H7 (cell line): ENCODE measurements at places on chromosomes 3 and 15.

GRCh38 chr3:160006282-160007163, 17.9 kb downstream of the IL12A start:
- peak; percentile 68 for DNase-seq

DNA sequence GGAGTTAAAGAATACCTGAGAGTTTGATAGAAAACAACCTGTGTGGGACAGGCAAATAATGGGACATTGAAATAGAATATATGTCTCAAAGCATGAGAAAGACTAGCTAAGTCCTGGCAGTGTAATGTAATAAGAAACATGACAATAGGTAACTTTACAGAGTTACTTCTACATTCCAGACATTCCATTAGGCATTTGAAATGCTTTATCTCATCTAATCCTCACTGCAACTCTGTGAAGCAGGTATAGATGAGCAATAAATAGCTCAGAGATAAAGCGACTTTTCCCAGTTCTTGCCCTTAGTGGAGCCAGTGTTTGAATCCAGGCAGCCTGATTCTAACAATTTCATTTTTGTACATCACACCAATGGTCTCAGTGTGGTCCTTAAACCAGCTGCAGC, 76.8 kb downstream of the CPNE4 start:
- DNase-seq: peak; percentile 16

GRCh38 chr3:117118604-117119003, 409.0 kb downstream of the TUSC7 start:
- DNase-seq: no peak

- no peak for DNase-seq
Measured at GRCh38 chr3:195025884-195026200, 245.1 kb downstream of the XXYLT1 start.

DNA sequence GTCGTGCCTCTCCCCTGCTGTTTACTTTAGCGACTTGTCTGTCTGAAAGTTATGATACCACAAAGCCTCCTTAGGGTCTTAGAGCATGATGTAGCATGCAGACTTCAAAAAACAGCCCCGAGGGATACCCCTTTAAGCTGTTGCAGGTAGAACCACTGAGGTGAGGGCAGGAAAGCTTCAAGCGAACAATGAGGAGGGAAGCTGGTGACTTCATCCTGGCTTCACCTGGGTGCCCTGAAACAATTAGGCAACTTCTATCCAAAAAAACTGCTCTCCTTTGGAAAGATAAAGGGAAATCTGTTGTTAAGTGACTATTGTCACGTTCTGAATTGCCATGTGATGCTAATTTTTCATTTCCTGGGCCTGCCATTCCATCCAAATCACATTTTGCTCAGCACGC, 231.6 kb downstream of the SOX2 start:
- no peak for DNase-seq

- DNase-seq: no peak
Measured at GRCh38 chr15:51524376-51524775, 98.2 kb downstream of the DMXL2 start.

- DNase-seq: no peak
Measured at GRCh38 chr3:128970740-128971047, 23.2 kb downstream of the CFAP92 start.

GRCh38 chr3:49900491-49901153, 3.1 kb downstream of the MST1R start:
- DNase-seq: no peak

DNA sequence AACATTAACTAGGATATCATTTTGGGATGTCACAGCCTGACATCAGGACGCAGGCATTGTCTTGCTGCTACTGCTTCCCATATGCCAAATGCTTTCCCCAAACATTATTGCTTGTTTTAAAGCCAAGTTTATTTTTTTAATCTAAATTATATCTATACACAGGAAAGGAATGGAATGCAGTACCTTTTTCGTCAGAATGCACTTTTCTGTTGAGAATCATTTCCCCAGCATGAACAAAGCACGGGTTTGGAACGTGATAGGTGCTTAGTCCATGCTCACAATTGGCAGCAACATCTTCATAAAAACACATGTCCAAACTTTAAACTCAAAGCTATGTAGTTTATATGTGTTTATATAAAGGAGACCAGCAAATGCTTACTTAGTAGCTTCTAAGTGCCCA, 26.1 kb downstream of the PXK start:
- DNase-seq: no peak

DNA sequence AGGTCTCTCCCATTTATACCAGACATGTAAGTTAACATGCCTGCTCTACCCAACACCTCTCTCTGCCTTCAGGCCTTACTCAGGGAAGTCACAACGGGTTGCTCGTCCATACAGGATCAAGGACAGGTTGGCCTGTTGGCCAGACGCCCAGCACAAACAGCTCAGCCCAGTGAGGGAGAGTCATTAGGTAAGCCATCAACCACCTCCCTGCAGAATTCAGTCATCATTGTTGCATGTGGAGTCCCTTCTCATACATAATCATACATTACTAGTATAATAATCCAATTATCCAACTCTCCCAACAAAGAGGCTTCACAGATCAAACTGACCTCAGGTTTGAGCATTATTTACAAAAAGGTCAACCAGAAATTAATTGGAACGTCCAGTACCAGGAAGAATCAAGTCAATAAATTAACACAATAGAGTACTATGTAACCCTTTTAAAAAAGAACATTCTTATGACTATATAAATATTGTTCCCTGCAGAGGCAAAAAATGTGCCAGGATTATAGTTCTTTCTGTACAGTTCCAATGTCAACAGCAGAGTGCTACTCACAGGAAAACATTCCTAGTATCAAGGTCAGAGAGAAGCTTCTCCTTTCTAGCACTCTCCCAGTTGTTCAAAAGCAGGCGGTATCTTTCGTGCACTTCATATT, 33.2 kb downstream of the HOMER2 start:
- no peak for DNase-seq

GRCh38 chr15:68025835-68026424, 28.2 kb upstream of the PIAS1 start:
- no peak for DNase-seq

DNA sequence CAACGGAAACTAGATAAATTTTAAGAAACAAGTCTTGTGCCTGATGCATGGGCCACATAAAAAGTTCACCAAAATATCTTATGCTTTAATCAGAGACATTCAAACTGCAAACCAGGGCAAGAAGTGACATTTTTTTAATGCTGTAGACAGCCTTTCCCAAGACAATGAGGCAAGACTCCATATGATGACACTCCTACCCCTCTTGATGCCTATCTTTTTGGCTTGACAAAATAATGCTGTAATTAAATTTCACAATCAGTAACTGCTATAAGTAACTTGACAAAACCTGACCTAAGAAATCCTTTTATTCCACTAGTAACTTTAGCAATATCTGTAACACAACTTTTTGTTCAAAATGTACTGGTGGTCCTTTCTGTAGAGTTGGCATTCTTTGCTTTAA, 48.7 kb downstream of the ECT2 start:
- no peak for DNase-seq

DNA sequence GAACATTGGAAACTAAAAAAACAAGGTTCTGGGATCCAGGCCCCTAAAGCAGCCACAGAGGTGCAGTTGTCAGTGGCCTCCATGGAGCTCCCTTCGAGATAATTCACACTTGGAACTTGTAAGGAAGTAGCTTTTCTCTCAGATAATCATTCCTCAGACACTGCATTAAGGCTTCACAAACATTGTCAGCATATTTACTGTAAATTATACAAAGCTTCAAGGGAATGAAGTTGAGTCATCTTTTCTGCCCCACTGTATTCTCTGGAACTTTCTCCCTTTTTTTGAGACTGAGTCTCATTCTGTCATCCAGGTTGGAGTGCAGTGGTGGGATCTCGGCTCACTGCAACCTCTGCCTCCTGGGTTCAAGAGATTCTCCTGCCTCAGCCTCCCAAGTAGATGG, 7.1 kb downstream of the BLOC1S6 start:
- no peak for DNase-seq

- DNase-seq: no peak
Measured at GRCh38 chr15:45521596-45522327, 793 bp downstream of the SLC30A4 start.

DNA sequence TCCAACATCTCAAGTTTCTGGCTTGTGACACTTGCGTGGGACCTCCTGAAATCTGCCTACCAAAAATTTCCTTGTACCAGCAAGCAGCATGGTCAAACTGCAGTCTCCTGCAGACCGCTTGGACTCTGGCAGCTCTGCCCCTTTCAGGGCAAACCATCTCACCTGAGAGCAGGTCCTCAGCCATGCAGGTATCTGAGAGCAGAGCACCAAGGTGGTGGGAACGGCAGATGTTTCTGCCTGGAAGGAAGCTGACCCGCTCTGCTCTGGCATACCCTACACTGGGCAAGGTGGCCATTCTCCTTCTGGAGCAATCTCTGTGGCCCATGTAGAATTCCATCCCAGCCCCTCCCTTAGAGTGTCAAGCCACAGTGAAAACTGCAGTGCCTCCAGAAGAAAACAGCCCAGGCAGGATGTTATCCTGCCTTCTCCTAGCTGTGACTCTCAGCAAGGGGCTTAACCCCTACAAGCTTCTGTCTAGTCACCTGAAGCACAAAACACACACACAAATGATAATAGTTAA, 21.6 kb downstream of the MESD start:
- no peak for DNase-seq

GRCh38 chr3:20121088-20121487, 64.9 kb downstream of the SGO1 start:
- no peak for DNase-seq

DNA sequence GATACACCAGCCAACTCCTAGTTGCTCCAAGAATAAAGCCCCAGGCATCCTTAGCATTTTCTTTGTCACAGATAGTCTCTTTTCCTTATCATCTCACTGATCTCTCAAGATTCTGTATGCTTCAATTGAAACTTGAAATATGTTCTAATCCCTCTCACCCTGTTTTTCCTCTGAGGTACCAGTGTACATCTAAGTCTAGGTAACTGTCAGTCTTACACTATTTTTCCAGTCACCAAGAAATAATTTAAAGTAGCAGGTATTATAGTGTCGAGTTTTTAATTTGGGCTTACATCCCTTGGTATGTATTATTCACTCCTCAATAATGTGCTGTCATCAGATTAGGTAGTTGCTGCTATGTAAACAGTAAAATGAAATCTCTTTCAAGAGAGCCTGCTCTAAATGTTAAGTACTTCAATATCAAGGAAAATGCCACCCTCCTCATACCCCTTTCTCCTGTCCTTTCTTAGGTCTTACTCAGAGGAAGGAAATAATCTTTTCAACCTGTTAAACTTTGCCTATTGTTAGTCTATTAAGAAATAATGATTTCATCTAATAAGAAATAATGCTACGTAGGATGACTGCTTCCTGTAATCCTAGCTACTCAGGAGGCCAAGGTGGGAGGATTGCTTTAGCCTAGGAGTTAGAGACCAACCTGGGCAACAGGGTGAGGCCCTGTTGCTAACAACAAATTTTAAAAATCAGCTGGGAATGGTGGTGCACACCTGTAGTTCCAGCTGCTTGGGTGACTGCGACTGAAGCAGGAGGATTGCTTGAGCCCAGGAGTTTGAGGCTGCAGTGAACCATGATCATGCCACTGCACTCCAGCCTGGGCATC, 39.8 kb downstream of the TSC22D2 start:
- DNase-seq: no peak

DNA sequence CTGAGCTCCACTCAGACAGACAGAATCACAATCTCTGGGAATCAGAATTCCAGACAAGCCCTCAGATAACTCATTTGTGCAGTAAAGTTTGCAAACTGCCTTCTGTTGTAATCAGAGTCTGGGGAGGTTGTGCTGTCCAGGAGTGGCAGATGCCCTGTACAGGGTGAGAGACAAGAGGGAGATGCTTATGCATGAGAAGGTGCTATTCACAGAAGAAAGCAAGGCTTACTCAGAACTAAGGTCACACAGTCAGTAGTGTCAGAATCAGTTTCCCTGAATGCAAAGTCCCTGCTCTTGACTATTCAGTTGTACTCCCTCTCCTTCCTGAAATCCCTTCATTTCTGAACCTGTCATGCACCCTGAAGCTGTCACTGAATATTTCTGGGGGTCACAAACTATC, 43.7 kb downstream of the SRPRB start:
- DNase-seq: no peak

- peak; percentile 30 for DNase-seq
Measured at GRCh38 chr3:108493862-108494261, 16.5 kb downstream of the MYH15 start.

DNA sequence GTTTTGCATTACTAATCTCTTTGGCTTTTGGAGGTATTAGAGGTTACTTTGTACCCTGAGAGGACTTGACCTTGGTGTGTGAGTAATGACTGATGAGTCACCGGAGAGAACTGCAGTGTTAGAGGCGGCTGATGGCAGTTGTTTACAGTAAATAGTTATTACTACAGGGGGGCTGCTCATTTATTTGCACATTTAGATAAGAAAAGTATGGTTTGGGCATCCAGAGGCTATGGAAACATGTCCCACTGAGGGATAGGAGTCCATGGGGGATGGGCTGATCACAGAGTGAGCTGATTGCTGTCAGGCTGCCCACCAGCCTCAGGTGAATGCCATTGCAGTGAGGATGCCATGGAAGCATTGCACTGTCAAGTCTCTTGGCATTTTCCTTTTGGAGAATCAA, 17.3 kb upstream of the STAC start:
- peak; percentile 32 for DNase-seq

GRCh38 chr15:29704950-29705597, 117.2 kb downstream of the TJP1 start:
- no peak for DNase-seq

DNA sequence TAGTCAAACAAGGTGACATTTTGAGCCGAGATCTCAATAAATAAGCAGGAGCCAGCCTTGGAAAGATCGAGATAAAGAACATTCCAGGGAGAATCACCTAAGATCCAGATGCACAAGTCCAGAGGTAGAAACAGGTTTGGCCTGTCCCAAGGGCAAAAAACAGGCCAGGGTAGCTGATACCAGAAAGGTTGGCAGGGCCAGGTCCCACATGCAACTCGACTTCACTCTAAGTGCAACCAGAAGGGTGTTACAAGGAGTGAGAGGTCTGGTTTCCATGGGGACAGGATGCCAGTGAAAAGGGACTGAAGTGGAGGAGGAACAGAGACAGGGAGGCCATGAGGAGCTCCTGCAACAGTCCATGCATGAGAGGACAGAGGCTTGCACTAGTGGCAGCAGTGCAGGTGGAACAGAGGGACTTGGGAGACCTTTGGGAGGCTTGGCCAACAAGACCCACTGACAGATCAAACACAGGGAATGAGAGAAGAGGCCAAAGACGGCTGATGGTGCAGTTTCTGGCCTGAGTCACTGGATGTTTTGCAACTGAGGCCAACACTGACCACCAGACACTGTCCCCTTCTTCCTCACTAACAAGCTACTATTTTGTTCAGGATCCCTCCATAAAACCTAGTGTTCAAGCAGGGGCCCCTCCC, 5.2 kb downstream of the TPRA1 start:
- no peak for DNase-seq

GRCh38 chr3:64343689-64344430, 118.6 kb upstream of the PRICKLE2 start:
- DNase-seq: no peak

DNA sequence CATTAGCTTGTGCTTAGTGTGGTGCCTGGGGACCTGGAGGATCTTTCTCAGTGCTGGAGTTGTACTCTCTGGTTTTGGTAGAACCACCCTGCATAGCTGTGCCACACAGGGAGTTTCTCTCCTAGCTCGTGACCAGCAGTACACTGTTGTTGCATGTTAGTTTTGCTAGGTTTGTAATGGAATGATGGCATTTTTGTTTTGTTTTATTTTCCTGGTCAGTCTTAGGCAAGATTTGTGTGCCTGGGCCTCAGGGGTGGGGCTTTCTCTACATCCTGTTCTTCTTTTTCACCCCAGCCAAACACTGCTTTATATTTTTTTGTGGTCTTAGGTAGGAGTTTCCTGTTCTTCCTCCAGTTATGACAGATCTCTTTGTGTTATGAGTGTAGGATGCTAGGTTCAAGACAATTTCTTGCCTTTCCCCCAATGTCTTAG, 534.5 kb upstream of the KCNMB2 start:
- DNase-seq: no peak
